Activated T-helper 1 cell treated with anti-CD3 and anti-CD28 coated beads, Interleukin-2, amount 50 U/mL, for 16 hours (primary cell): ENCODE measurements at places on chromosomes 5 and 9.

GRCh38 chr5:176899296-176899891 is at the start of gene HK3:
Gene HK3, minus strand, starts transcription at chr5:176899346. Its CDS starts 3,187 bp downstream, at chr5:176896159.
- DNase-seq, result no peak

GRCh38 chr9:6930827-6931226 is 173.1 kb downstream of the KDM4C start:
- no peak for DNase-seq

DNA sequence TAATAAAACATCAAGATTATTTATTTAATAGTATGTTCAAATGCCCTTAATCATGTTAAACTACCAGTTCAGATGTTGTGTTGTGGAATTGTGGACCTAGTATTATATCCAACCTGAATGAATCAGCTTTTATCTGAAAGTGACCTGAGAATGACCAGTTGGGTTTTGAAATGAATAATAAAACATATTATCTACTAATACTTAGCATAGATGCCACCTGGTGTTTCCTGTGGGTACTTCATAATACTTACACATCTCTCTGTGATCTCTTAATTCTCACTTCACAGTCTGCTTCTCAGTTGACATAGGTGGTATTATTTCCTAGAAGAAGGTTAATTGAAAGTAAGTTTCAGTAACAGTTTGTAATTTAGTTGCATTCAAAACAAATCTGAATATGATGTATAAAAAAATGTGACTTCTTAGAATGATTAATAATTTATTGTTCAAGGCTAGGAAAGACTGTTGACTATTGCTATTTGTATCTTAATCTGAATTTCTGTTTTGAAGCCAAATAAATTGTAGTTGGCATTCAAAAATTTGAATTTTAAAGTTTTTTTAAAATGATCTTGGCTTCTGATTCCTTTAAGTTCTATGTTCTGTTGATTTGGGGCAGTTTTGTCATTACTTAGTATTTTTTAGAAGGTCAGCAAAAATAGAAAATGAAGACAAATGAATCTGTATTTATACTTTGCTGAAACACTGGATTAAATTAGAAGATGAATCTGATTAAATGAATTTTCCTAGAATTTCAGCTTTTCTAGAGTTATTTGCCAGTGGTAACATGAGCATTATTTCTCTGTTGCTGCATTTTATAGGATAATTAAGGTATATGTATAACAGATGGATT is 48.2 kb downstream of the KIF2A start:
- DNase-seq, result no peak

GRCh38 chr9:36949466-36949865 is 84.6 kb downstream of the PAX5 start:
- no peak for DNase-seq

DNA sequence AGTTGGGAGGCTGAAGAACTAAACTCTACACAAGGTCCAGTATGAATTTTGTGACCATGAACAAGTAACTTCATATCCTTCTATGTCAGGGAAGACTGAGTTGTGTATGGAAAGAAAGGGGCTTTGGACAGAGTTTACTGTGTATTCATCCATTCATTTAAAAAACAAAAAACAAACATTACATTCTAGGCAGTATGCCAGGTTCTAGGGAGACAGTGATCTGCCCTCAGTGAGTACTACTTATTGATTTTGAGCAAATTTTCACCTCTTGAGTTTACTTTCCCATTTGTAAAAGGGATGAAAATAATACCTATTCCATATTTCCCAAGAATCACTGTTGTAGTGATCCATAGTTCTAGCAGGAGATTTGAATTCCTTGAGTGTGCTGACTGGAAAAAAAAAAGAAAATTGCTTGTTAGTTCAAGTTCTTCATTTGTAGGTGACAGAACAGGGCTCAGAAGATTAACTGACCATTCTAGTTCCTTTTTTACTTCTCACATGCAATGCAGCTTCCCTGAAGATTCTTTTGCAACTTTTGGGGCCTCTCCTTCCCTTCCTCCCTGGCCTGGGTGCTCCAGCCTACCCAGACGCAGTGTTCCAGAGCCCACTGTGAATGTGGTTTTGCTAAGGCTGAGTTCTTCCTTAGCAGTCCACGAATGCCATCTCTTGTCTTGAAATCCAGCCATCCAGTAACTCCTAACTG is 2.6 kb upstream of the GAPVD1 start:
- DNase-seq, result no peak

GRCh38 chr9:4224181-4224580 is 75.7 kb downstream of the GLIS3 start:
- DNase-seq, result no peak

- no peak for DNase-seq
Observed at GRCh38 chr5:127353796-127354195, 63.2 kb downstream of the MEGF10 start.

DNA sequence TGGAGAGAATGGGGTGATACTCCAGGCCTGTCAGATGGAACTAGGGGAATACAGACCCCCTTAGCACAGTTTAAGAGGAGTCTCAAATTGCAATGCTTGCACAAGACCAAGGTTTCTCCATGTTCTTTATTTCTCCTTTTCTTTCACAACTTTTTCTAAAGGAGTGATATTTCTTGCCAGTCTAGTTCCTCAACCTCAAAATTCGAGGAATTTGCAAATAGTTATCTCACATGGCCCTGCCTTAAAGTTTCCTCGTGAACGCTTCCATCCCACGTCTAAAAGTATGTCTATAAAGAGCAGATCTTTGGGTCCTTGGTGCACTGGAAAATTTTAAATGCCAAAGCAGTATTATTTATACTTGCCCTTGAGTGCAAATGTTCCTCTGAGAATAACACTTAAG is 373.8 kb upstream of the KLF4 start:
- DNase-seq, result no peak

DNA sequence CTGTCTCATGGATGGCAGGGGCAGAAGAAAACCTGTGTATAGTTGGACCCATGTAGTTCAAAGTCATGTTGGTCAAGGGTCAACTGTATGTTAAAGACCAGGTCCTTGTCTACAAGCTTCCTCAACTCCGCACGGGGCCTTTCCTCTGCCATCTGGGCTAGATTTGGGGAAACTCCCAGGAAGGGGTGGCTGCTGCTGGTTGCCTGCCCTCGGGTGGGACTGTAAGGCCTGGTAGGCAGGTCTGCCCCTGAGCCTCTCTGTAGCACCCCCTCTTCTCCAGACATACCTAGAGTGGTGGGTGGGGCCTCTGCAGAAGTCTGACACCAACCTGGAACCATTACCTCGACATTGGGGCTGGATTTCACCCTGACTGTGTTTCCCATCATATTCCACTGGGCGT is 15.2 kb downstream of the ENHO start:
- no peak for DNase-seq

GRCh38 chr9:13002740-13003139 is 227.9 kb downstream of the LURAP1L start:
- DNase-seq, result no peak

DNA sequence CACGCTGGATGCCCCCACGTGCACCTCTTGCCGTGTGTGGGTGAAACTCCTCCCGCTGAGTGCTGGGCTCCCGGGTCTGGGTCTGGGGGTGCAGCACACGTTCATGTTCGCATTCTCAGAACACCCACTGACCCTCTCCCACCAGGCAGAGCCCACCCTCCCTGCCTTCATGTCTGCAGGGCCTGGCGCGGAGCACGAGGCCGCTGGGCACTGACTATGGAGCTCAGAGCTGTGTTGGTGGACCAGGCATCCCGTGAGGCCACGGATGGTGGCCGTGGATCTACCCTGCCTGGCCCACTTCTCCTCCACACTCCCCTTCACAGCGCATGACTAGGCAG is 8.8 kb downstream of the LCN12 start:
- no peak for DNase-seq

DNA sequence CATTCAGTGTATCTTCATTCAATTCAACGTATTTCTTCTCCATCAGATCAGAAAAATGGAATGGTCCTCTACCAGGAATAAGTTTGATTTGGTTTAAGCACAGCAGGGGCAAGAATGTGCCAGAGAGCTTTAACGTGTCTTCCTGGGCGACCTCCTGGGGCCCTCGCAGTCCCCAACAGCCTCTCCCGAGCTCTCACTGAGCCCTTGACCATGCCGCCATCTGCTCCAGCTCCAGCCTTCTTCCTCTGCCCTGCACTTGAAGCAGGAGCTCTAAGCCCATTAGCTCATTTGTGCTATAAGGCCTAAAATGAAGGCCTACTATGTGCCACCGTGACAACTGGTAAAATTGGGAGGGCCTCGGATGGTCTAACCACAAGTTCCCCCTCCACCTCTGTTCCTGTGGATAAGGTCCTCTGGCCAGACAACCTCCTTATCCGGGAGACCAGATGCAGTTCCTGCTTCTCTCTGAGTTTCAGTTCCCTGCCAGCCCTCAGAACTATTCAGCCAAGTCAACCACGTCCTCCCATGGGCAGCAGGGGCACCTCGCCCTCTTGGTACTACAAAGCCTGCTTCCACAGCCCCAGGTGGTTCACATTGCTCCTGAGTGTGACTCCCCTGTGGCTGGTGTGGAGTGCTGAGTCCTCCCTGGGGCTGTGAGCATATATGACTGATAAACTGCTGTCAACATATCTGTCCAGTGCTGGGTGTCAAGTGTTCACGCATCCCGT is 35.8 kb downstream of the C5orf15 start:
- no peak for DNase-seq

DNA sequence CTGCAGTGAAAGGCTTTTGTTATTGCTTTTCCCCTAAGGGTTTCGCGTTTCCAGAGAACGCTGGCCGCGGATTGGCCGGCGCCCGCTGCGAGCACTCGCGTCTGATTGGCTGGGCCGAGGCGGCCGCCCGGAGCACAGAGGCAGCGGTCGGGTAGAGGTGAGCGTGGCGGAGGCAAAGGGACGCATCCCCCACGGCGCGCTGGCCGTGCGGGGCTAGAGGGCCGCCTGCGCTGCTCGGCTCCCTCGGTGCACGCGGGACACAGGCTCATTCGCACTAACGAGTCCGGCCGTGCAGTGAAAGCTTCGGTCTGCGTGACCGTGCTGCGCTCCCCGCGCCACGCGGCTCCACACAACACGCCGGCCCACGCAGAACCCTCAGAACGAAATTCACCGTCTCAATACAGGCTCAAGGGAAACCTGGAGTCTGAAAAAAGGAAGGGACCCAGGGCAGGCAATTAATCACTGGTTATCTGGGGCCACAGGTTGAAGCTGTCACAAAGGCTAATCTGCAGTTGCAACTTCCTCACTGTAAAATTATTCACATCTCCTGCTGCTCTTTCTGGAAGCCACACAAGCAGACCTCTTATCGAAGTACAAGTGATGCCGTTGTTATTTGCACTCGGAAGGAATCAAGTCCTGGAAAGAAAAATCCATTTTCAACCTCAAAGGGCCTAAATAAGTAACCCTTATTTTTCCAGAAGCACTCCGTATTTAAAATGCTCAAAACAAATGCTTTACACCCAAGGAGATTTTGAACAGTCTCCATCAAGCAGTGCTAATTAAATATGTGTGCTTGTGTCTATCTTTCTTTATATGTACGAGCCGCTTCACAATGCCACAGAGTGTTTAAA is 94.6 kb downstream of the ZNF608 start:
- DNase-seq, result no peak

DNA sequence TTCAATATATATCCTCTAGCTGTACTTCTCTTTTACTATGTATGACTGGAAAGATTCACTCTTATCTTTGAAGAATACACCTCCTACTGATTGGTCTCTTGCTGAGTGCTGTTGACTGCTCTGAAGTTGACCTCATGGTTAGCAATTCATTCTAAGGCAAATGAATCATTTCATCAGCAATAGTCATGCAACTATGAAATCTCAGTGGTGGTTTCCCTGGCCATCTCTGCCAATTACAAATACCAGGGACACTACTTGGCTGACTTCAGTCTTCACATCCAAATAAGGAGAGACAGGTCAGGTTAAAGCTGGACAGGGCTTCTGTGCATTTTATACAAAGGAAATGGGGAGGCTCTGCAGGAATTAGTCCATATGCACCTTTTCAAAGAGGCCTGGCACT is 333.5 kb upstream of the ACTBL2 start:
- DNase-seq, result no peak

- no peak for DNase-seq
Observed at GRCh38 chr9:108643731-108644510, 211.9 kb downstream of the ACTL7B start.

DNA sequence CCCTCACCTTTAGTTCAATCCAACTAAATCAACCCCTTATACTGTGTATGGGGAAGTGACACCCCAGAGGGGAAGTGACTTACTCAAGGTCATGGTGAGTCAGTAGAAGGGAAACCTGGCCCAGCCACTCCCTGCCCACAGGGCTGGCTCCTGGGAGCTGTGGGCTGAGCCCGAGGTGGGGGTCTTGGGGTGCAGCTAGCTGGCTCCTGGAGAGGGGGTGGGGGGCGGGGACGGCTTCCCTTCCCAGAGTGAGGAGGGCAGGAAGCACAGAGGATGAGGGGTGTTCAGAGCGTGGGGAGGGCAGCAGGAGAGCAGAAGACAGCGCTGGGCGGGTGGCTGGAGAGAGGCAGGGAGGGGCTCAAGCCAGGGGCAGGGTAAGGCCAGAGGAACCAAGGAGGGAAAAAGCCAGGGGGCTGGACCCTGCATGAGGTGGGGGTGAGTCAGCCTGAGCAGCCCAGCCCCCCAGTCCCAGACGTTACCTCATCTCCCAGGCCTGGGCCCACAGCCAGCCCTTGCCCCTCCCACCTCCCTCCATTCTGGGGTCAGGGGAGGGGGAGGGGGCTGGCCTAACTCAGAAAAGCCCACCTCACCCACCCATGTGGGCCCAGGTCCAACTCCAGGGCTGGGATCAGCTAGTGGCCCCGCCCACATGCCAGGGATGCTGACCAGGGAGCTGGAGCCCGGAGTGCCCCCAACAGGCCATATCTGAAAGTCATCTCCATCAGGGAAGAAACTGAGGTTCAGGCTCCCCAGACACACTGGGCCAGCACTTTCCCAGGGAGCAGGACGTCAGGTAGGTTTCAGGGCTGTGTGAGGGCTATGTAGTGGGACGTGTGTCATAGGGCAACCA is 2.8 kb downstream of the PDLIM7 start:
- DNase-seq, result no peak

DNA sequence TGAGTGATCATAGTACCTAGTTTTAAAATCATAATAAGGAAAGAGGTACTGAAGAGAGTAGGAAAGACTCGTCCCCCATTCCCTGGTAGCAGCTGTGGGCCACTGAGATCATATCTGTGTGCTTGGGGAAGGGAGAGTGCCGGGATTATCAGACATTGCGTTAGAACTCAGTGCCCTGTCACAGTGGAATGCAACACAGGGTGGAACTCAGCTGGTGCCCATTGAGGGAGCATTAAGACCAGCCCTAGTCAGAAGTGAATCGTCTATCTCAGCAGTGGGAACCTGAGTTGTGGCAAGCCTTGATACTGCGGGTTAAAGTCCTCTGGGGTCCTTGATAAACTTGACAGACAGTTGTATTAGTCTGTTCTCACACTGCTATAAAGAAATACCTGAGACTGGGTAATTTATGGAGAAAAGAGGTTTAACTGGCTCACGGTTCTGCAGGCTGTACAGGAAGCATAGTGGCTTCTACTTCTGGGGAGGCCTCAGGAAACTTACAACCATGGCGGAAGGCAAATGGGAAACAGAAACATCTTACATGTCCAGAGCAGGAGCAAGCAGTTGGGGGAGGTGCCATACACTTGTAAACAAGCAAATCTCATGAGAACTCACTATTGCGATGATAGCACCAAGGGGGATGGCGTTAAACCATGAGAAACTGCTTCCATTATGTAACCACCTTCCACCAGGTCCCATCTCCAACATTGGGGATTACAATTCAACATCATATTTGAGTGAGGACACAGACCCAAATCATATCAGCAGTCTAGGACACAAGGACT is 33.1 kb downstream of the NDUFAF2 start:
- no peak for DNase-seq

- no peak for DNase-seq
Observed at GRCh38 chr5:150119421-150120061, 33.2 kb upstream of the CSF1R start.

- DNase-seq, result no peak
Observed at GRCh38 chr5:159547466-159548195, 217.3 kb upstream of the IL12B start.
